ENCODE measurements at places on chromosomes 1 and 21. TPM values are rescaled to one million over a fixed set of nuclear protein-coding genes. Genes with fewer than 3 reads are reported as not detected.

The TDRD10 gene
- total RNA-seq: not detected

GRCh38 chr1:16605213-16605525 is 8.2 kb downstream of the NBPF1 start:
- DNase-seq: no peak

The C1orf56 gene
- total RNA-seq: 4.7 TPM

GRCh38 chr21:38985568-38986378 is 180.0 kb downstream of the ETS2 start:
- no peak for DNase-seq

GRCh38 chr1:214002472-214002871 is 14.7 kb downstream of the PROX1 start:
- no peak for DNase-seq

The LIPI gene
- total RNA-seq: not detected

- no peak for DNase-seq
Measured at GRCh38 chr21:42242611-42243010, 23.7 kb downstream of the ABCG1 start.

DNA sequence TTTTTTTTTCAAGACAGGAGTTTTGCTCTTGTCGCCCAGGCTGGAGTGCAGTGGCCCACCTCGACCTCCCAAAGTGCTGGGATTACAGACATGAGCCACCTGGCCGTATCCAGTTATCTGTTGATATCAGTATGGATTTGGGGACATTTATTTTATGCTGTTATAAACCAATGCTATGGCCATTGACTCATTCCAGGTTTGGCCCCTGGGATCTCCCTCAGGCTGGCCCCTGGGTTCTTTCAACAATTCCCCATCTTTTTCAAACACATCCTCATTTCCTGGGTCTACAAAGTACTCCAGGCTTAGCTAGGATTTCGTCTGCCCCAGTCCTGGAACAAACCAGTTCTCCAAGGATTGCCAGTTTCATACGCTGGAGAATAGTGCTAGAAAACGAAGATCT is 44.1 kb downstream of the WDR4 start:
- DNase-seq: no peak

The CCDC190 gene
- 0.14 TPM for total RNA-seq

The HPCAL4 gene
- 0.53 TPM for total RNA-seq

DNA sequence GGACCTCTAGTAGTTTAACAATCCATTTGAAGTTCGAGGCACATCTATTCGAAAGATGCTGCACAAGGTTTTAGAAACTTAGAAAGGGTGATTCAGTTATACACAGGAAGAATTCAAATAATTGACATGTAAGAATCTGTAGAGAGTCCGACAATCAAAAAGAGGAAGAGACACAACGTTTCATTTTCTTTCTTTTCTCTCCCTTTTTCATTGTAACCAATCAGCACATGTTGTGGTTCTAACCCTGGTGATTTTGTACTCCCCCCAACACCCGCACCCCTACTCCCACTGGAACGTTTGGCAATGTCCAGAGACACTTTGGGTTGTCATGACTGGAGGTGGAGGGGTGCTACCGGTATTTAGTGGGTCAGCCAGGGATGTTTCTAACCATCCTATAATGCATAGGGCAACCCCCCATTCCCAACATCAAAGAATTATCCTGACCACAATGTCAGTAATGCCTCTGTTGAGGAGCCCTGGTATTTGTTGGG is 4.9 kb downstream of the TGFB2 start:
- no peak for DNase-seq

The CCDC17 gene
- 3.6 TPM for total RNA-seq

DNA sequence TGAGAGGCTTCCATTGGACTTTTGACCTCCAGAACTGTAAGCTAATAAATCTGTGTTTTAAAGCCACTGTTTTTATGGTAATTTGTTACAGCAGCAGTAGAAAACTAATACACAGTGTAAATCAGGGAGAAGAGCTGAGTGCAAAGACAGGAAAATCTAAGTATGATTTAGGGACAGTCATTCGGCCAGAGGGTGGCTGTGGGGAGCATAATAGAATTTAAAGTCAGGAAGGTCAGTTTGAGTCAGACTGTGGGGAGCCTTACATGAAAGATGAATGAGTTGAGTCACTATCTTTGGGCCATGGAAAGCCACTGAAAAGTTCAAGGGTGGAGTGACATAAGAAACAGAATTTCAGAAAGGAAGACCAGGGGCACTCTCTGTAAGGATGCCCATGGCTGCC is 52.4 kb upstream of the SSX2IP start:
- DNase-seq: no peak

DNA sequence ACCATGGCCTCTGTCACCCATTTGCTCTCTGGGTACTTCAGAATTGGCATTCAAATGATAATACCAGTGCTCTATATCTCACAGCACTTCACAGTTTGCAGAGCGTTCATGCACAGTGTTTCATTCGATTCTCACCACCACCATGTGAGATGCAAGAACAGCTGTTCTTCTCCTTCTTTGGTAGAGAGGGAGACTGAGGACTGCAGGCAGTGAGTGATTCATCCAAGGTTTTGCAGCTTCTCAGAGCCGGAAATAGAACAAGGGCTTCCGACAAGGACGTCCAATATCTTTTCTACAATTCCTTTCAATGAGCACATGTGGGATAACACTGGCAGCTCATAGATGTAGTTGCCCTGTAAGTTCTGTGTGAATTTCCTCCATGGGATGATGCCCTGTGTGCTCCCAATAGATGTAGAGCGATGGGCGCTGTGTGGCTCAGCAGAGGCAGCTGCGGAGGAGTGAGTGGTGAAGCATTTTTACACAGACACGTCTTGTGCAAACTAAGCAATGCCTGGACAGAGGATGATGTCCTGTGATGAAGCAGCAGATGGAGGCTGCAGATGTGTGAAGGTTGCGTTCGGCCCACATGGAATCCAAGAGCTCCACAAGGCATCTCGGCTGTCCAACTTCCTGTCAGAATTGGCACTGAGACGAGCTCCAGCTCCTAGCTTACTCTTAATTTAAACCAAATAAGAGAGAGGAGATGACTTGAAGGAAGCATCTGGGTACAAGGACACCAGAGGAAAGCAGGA is 24.9 kb downstream of the MT1HL1 start:
- no peak for DNase-seq

GRCh38 chr1:15584489-15585363 is at the start of gene AGMAT:
Gene AGMAT, minus strand, starts transcription at chr1:15585051. Its CDS starts 84 bp downstream, at chr1:15584967.
- peak; percentile 74 for DNase-seq

- DNase-seq: no peak
Measured at GRCh38 chr1:37017720-37018119, 16.6 kb downstream of the GRIK3 start.

DNA sequence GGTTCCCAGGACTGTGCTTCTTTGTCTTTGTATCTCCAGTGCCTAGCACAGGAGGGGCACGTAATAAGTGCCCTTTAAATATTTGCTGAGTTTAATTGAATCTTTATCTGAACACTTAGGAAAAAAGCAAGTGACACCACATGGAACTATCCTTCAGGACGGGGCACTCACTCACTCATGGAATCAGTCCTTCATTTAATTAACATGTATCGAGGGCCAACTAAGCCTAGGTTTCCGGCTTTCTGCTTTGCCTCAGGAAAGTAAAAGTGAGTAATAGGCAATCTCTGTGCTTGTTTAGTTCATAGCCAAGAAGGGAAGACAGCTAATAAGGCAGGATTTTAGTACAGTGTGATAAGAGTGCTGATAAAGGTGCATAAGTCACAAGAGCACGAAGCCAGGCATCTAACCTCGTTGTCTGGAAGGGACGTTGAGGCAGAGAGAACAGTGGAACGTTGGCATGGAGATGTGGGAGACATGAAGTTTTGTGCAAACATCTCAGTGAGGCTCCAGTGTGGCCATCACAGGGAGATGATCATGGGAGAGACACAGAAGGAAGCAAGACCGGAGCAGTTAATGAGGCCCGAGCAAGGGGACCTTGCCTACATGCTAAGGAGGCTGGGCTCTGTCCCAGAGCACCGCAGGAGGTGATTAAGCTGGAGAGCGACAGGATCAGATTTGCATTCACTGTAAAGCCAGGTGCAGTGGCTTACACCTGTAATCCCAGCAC is 54.1 kb upstream of the TRIM67 start:
- no peak for DNase-seq

- DNase-seq: no peak
Measured at GRCh38 chr1:183180634-183181056, 5.4 kb upstream of the LAMC2 start.

The MPZL1 gene
- 103 TPM for total RNA-seq

The TMOD4 gene
- 1.9 TPM for total RNA-seq

GRCh38 chr1:53641481-53642214 is 97.3 kb downstream of the GLIS1 start:
- DNase-seq: peak; percentile 57

DNA sequence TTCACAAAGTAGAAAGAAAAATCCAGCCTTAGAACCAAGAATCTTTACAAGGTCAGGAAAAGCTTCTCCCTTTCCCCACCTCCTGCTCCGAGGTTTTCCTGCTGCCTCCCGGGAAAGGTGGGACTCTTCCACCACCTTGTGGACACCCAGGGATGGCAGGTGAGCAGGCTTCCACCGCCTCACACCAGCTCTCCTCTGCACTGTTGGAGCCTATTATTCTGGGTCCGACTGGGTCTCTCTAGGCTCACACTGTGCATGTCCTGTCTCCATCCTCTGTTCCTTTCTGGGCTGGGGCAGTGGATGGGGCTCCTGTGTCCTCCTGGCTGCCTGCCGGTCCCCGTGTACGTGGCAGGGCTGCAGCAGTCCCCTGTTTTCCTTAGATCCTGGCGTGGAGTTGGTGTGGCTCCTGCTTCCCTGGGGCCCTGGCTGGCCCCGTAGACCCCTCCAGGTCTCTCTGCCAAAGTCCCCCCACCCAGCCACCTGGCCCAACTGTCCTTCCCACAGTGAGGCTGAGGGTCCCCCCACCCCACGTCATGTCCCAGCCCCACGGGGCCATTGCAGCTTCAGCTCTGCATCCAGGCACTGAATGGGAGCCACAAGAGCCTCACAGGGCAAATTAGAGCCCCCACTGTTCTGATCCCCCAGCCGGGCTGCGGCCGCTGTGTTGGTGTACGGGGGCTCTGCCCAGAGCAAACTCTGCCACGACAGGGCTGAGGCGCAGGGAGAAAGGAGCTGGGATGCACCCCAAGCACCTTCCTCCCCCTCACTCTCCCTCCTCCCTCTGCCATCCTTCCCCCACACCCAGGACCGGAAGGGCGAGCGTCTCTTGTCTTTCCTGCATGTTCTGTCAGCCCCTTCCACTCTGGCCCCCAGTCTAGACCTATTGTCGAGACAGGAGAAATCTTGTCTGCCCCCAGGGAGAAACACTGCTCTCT is 3.3 kb upstream of the SLC45A1 start:
- peak; percentile 80 for DNase-seq

The LCE1E gene
- total RNA-seq: not detected

DNA sequence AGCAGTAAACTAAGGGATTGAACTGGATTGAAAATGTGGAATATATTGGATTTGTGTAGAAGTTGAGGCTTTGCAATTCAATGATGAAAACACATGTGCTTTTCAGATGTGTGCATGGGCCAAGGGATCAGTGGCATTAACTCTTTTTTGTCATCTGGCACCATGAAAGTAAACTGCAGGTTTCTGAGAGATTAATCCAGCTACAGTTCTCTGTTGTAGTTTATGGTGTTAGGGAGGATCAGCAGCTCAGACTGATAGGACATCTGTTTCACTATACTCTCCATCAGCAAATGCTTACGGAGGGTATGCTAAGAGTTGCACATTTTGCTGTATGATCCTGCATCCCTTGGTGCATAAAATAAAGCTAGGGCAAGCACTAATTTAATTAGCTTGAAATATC is 82.6 kb downstream of the C1orf21 start:
- no peak for DNase-seq

The LAMB3 gene
- 17.0 TPM for total RNA-seq

DNA sequence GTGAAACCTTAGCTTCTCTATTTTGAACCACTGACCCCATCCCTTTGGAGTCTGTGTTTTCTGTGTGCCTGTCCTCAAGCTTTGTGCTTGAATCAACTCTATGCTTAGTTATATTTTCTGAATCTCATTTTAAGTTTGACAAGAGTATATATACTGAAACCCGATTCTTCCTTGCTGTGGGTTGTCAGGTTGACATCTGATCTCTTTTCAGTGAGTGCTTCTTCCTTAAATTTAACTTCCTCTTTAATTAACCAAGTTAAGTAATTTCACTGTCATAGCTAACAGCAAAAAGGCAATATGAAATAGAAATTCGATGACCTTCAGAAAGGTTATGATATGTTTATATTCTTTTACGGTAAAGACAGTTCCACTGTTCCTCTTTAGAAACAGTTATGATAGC is 69.4 kb downstream of the C1orf21 start:
- DNase-seq: no peak

The ESRRG gene
- 26.2 TPM for total RNA-seq

GRCh38 chr1:228721407-228721806 is 13.9 kb upstream of the RHOU start:
- DNase-seq: no peak

GRCh38 chr1:197199923-197200271 is 53.4 kb upstream of the ASPM start:
- no peak for DNase-seq

GRCh38 chr1:57839526-57839925 is 415.7 kb upstream of the DAB1 start:
- DNase-seq: no peak

GRCh38 chr1:8147956-8148355 is 121.8 kb upstream of the ERRFI1 start:
- no peak for DNase-seq

The CD244 gene
- total RNA-seq: 0.50 TPM

DNA sequence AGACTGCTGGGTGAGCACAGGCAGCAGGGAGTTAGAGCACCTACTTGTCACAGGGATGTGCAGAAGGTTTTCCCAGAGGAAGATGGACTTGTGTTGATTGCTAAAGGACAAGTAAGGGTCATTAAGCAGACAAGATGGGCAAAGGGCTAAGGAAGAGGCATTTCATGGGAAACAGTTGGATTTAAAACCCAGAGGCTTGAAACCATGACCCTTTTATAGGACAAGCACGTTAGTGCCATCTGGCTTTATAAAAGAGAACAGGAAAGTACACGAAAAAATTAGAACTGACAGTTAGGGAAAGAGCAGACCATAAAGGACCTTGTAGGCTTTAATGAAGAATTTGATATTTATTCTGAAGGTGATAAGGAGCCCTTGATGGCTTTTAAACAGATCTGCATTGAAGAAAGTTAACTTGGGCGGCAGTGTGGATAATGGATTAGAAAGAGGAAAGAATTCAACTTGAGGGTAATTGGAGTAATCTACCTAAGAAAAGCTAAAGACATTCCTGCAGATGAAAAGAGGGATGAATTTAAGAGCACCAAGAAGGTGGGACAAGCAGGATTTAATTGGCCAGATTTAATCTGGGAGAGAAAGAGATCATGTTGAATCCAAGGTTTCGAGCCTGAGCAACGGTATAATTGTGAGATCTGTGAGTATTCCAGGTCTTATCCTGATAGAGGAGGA is 68.6 kb downstream of the ZC3H11B start:
- no peak for DNase-seq

DNA sequence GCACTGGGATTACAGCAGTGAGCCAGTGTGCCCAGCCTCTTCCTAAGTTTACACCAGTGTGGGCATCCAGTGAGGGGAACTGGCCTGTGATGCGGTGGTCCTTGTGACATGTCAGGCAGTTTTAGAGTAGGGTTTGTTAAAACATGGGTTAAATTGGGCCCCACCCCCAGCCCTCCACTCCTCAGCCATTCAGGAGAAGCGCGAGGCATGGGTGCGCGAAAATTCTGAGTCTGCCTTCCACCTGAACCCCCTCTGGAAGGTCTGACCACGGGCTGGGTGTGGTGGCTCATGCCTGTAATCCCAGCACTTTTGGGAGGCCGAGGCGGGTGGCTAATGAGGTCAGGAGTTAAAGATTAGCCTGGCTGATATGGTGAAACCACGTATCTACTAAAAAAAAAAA is 51.7 kb downstream of the SKI start:
- DNase-seq: no peak

Measured in type B pancreatic cell (in vitro differentiated cells).